ENCODE measurements at places on chromosomes 2 and 18. TPM values are rescaled to one million over a fixed set of nuclear protein-coding genes. Genes with fewer than 3 reads are reported as not detected.

SERPINB2 gene
- 2.4 TPM for total RNA-seq

ALPI gene
- total RNA-seq: not detected

ZAP70 gene
- total RNA-seq: 0.12 TPM

SKA1 gene
- total RNA-seq: 9.9 TPM

CAPN14 gene
- 0.12 TPM for total RNA-seq

NCKAP5 gene
- total RNA-seq: 1.6 TPM

GPR75 gene
- total RNA-seq: 1.1 TPM

MLPH gene
- 110 TPM for total RNA-seq

KCNIP3 gene
- total RNA-seq: 4.9 TPM

EFR3B gene
- 0.87 TPM for total RNA-seq

GGCX gene
- 56.3 TPM for total RNA-seq

POTEI gene
- total RNA-seq: not detected

ALPP gene
- total RNA-seq: not detected

ABCB11 gene
- total RNA-seq: not detected

SCN7A gene
- total RNA-seq: 0.12 TPM

CRACDL gene
- not detected for total RNA-seq

TMEM169 gene
- total RNA-seq: 0.66 TPM

IL36B gene
- not detected for total RNA-seq

ZBTB7C gene
- not detected for total RNA-seq

RGPD4 gene
- total RNA-seq: not detected

CYBRD1 gene
- 192 TPM for total RNA-seq

MEP1B gene
- total RNA-seq: not detected

CYP26B1 gene
- total RNA-seq: 0.33 TPM

GPR17 gene
- total RNA-seq: not detected

CAPN13 gene
- total RNA-seq: not detected

DNAH6 gene
- total RNA-seq: 0.12 TPM

TMEM200C gene
- 0.12 TPM for total RNA-seq

ITPRIPL1 gene
- total RNA-seq: 5.1 TPM

SGPP2 gene
- total RNA-seq: not detected

SIX3 gene
- total RNA-seq: under 0.01 TPM

CNTNAP5 gene
- total RNA-seq: not detected

SERPINB3 gene
- total RNA-seq: not detected

KHK gene
- total RNA-seq: 1.2 TPM

XDH gene
- under 0.01 TPM for total RNA-seq

CDKL4 gene
- 0.75 TPM for total RNA-seq

CNDP1 gene
- total RNA-seq: not detected

LDLRAD4 gene
- total RNA-seq: 0.22 TPM

ABCG8 gene
- total RNA-seq: not detected

CXCR2 gene
- not detected for total RNA-seq

Data from uterine smooth muscle cell (primary cell).